Left lobe of liver (tissue), 2 donors: ENCODE measurements at places on chromosomes 6 and 20.
A peak's percentile ranks its signal among the peaks of the same experiment; 100 is the strongest.

- no peak for DNase-seq
Measured at GRCh38 chr6:42347456-42347855, 104.3 kb downstream of the TRERF1 start.

DNA sequence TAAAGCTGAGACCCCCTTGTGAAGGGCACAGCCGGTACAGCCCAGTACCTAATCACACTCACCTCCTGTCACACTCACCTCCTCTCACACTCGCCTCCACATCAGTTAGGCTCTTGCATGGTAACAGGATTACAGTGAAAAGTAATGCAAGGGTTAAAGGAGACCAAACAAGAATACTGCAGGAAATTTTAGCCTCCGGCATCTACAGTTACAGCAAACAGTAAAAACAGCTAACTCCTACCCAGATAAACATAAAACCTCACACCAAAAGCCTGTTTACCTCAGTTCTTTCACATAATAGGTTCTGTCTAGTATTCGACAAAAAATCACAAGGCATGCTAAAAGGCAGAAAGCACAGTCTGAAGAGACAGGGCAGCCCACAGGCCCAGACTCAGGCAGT is 55.6 kb downstream of the FARS2 start:
- DNase-seq = no peak

- no peak for DNase-seq
Measured at GRCh38 chr6:170247178-170247701, 43.6 kb downstream of the DLL1 start.

DNA sequence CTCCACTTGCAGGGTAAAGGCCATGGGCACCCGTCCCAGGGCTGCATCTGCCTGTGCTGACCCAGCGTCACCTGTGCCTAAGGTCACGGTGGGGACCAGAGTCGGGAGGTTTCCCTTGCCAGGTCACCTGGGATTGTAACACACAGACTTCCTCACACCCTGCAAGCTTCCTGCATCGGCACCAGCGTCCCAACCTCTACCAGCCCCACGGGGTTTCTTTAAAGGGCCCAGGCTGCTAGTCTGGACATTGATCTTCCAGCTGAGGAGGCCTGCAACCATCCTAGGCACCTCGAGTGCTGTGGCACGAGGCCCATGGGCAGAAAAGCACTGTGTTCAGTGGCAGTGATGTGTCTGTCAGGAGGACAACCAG is 12.6 kb downstream of the ACSS1 start:
- DNase-seq = peak; percentile 97
